T-helper 17 cell (primary cell): ENCODE measurements at places on chromosomes 1 and 21.

GRCh38 chr1:176517484-176517883 lies 54.5 kb downstream of the PAPPA2 start:
- no peak for DNase-seq

DNA sequence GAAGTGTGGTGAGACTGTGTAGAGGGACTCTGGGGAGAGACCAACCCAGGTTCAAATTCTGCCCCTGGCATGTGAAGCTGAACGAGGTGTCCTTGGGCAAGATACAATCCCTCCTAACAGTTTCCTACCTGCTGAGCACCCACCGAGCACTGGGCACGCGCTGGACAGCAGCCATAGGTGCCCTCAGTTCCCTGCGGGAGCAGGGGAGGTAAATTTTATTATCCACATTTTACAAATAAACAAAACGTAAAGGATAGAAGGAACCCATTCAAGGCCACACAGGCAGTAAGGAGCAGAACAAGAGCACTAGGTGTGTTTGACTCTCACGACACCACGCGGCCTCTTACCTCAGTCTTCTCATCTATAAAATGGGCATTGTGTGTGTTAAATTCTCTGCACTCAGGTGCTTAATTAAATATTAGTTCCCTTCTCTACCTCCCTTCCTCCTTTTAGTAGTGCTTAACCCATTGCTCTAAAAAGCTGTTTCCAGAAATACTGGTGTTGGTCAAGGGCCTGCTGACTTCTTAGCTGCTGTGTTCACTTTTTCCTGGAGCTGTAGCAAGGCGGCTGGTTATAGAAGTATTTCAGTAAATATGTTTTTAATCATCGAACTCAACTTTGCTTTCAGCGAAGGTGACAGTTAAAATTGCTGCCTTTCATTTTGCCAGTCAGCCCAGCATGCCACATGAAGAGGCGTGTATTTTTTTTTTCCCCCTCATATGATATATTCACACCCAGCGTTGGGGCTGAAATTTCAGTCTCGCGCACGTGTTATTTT lies 41.6 kb downstream of the PGBD5 start:
- no peak for DNase-seq

GRCh38 chr1:228018961-228019721 lies 12.3 kb downstream of the WNT3A start:
- no peak for DNase-seq

GRCh38 chr21:44511219-44511937 lies 28.6 kb downstream of the KRTAP10-1 start:
- DNase-seq: no peak

DNA sequence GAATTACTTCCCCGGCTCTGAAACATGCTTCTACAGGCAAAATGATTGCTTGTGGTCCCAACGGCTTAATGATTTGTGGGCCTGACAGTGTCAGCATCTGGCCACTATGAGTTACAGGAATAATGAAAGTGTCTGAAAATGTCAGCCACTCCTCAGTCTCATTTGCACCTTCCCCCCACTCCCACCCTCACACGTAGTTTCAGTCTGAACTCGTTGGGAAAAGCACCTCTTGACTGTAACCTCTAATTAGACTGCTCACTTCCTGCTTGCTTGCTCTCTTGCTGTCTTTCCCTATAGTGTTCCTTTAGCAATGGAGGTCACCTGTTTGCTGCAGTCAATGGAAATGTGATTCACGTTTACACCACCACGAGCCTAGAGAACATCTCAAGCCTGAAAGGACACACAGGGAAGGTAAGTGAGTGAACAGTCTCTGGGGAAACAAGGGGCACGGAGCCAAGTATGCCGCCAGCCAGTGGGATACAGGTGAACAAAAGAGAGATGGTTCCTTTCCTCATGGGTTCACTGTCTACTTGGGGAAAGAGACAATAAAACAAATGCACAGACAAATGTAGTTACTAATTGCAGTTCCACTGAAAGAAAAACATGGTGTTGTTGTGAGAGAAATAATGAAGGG lies 27.1 kb downstream of the CFAP57 start:
- no peak for DNase-seq

DNA sequence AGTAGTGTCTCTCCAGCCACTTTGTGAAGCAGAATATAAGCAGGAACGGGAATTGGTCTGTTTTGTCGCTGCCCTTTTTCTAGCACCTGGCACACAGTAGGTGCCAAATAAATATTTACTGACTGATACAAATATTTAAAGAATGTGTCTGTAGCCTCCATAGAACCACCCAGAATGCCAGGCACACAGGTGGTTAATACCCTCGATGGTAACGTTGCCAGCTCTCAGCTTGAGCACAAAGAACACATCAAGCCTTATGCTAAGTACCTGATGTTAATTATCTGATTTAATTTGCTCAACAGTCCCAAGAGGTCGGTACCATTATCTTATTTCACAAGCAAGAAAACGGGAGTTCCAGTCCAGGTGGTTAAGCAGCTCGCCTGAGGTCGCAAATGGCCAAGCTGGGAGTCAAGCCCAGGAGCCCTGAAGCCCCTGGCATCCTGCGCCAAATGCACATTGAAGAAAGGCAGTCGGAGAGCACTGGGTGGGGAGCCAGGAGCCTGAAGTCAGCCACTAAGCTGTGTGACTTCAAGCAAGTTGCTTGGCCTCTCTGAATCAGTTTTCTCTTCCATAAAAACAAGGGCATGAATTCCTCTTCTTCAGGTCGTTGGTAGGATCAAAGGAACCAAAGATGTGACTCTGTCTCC lies 26.4 kb downstream of the HSPG2 start:
- no peak for DNase-seq

GRCh38 chr1:202112859-202113689 lies 9.6 kb upstream of the GPR37L1 start:
- no peak for DNase-seq

- DNase-seq: no peak
Observed at GRCh38 chr1:241533326-241534115, 1.3 kb downstream of the KMO start.

DNA sequence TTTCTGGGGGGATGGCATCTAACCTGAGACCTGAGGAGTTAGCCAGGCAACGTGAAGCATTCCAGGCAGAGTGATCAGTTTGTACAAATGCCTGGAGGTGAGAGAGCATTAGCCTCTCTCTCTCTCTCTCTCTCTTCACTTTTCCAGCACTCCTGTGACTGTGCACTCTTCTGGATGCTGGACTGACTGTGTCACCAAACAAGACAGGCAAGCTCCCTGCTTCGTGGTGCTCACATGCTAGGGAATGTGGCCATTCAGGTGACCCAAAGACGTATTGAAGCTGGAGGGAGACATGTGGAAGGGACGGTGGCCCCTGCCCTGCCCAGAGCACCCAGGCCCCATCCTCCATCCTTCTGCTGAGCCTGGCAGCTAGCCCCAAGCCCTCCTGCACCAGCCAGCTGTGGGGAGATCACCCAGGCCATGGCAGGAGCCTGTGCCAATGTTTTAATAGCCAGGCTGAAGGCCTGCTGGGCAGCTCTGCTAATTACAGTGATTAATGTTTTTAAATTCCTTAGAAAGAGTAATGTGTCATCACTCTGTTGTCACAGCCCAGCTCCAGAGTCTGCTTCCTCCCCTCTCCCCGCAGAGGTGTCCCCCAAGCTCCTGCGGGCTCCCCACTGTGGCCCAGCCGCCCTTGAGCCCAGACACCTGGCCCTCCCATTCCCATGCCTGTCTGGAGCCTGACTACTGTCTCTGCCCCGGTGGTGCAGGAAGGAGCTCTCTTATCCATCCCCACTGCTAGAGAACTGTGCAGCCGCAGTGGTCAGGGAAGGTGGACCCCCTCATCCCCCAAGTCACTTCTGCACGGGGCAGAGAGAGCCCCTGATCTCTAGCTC lies 48.9 kb downstream of the UBIAD1 start:
- DNase-seq: no peak

DNA sequence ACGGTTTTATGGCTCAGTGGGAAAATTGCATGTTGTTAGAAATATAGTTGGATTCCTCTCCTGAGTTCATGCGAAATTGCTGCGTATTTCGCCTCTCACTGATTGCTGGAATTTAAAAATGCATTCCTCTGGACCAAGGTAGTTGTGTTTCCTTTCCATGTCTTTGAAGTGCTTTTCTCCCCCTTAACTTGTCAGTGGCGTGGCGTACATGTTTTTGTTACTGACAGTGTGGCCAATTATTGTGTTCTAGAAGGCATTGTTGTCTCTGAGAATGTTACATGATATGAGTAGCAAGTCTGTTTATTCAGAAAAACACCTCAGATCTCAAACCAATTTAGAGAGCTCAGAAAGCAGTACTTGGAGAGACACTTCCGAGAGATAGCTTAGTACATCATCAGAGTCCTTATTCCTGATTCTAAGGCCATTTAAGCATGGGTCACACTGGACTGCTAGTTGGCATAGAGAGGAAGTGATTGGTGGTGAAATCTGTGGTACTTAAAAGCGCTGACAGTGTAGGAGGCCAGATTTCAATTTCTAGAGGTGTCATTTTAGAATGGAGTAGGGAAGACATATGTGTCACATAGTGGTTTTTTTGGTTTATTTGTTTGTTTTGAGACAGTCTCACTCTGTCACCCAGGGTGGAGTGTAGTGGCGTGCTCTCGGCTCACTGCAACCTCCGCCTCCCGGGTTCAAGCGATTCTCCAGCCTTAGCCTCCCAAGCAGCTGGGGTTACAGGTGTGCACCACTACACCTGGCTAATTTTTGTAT lies 184.4 kb downstream of the RYR2 start:
- DNase-seq: no peak

DNA sequence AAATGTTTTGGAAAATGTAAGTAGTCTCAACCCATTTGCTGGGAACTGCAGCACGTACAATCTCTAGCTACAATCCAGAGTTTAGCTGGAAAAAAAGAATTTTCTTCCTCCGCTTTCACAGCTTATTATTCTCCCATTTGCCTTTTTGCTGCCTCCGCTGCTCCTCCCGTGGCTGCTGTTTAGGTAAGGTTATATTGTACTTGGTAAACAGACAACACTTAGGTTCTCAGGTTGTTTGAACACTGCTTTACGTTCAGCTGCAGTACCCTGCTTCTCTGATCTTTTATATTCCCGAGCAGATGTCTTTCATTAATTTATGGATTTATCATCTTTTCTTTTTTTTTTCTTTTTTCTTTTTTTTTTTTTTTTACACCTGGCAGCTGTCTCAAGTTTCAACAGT lies 14.3 kb downstream of the PROX1 start:
- no peak for DNase-seq

GRCh38 chr1:239954836-239955235 lies 136.8 kb upstream of the FMN2 start:
- no peak for DNase-seq

- DNase-seq: no peak
Observed at GRCh38 chr1:30271401-30272276, 451.7 kb downstream of the MATN1 start.

GRCh38 chr1:66351913-66352312 lies 182.0 kb upstream of the SGIP1 start:
- peak; percentile 34 for DNase-seq

DNA sequence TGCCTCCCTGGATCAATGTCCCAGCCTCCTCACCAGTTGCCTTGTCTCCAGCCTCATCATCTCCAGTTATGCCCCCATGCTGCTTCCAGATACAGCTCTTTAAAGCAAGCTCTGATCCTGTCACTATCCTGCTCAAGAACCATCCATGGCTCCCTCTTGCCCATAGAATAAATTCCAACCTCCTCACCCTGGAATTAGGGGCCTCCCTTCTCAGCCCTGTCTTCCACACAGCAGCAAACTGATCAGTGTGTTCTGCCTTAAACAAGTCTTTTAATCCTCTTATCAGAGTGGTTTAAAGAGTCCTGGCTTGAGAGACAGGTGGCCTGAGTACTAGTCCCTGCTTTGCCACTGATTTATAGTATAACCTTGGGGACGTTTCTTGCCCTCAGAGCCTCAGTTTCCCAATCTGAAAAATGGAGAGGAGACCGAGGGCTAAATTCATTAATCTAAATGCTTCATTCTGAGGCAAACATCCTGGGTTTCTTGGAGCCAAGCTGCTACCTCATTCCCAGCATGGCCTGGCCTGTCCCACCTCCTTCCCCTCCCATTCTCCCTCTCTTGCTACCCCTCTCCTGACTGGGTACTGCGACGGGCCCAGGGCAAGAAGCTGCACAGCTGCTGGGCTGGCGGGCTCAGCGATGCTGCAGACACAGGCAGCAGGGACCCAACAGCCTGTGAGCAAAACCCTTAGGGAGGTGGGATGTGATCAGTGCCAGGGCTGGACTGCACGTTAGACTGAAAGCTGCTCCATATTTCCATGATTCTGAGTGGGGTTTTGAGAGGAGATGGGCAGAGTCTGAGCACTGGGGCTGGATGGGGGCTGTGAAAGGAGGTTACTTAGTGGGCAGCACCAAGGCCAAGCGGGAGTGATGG lies 221.4 kb downstream of the PTPRU start:
- DNase-seq: no peak
